ENCODE measurements at places on chromosomes 5 and 9.

DNA sequence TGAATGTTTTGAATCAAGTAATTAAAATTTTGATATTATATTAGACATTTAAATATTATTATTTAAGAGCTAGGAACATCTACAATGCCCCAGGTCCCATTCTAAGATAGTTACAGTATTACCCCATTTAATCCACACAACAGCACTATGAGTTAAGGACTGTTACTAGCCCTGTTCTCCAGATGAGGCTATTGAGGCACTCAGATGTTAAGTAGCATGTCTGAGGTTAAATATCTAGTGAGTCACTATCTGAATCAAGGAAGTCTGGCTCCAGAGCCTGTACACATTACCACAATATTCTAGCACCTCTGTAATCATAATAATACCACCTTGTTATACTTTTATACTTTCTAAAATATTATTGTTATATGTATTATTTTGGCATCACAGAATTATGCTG lies 304.6 kb downstream of the PDE4D start:
- DNase-seq = peak; percentile 35

DNA sequence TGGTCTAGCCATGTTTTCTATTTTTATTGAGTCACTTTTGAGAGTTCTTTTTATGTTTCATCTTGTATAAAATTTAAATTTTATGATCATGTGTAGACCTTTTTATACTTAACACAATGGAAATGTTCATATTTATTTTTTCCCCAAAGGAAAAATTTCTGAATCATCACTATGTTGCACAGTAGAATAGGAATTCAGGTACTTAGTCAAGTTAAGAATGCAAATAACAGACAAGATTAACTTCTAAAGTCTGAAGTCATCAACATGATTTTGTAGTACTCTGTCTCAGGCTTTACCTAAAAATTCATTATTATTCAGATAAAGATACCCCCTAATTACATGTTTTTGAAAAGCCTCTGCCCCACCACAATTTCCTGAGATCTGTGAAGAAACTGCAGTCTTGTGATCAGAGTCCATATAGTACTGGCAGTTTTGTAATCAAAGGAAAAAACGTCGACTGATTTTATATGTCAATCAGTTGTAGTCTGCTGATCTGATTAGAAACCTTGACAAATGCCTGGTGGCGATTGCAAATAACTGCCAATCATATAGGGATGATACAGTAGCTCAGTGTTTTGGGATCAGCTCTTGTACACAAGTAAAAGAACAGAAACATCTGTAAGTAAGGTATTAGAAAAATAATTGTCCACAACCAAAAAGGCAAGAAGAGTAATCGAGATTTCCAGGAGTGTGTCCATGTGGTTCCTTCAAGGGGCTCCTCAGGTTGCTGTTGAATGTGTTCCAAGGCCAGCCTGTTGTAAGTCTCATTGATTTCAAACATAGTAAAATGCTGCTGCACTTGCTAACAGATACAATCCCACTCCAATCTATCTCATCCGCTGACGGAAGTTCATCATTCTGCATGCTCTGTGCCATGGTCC lies 352.4 kb downstream of the ARRDC3 start:
- DNase-seq = no peak

DNA sequence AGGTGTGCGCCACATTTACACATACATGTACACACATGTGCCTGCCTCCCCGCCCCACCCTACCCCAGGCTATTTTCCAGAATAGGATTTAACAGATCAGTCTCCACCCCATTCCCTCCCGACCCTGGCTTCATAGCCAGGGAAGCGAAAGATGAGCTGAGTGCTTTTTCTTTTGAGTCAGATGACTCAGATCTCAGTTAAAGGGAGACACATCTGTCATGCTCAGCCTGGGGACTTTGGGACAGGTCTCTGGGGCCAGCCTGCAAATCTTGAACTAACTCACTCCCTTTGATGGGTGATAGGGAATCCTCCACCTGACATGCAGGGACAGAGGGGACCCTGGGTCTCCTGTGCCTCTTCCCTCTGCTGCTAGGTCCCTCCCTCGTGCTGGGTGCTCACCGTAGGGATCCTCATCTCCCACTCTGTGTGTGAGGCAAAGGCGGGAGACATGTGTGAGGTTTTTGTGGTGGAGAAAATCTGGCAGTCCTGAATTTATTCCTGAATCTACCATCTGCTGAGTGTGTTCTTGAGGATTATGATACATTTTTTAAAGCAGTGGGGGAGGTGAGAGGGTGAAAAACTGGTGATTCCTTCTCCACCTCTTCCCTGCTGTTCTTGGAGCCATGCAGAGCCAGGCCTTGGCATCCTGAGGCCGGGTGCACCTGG lies 37.7 kb downstream of the NEUROG1 start:
- no peak for DNase-seq

DNA sequence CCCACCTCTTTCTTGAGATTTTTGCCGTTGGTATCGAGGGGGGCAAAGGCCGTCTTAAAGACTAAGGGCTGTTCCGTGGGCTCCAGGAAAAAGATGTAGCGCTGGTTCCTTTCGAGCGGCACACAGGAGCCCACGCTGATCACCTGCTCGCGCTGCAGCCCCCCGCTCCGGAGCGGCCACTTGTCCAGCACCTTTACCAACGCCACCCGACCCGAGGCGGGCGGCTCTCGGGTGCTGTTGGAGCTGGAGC lies 781 bp downstream of the NRG2 start:
- no peak for DNase-seq

DNA sequence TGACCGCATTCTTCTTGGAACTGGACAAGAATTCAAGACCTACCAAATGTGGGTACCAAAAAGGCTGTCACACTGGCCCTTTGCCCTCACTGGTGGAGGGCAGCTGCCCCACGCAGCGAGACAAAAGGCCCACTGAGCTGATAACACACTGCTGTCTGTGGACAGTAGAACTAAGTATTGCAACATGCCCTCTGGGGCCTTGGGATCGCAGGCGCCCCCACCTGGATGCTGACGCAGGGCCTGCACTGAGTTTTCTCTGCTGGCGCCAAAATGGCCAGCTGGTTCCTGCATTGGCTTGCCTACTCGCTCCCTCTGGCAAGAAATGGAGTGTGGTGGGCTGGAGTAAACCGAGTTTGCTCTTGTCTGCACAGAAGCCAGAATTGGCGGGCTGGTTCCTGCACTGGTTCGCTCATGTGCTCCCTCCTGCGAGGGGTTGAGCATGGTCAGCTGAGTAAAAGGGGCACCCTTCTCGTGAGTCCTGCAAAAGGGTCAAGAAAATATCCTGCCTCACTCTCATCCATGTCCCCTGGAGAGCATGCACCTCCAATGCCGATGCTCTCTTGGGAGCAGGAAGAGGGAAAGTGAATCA lies 55.7 kb downstream of the NXNL2 start:
- no peak for DNase-seq

DNA sequence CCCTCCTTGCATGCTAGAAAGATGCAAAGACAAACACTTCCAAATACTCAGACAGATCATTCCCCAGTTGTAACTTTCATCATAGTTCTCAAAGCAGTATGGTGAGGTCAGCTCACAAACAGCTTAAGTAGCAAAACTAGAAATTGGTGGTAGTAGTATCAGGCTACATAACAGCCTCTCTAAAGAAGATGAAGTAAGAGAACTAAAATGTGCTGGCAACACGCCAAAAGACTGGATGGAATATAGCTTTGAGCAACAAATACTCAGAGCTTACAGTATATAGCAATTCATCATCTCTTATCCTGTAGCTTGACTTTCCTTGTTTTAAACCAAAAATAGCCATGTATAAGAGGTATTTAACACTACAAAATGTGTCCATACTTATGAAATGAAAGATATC lies 7.5 kb downstream of the PFDN1 start:
- DNase-seq = peak; percentile 77

DNA sequence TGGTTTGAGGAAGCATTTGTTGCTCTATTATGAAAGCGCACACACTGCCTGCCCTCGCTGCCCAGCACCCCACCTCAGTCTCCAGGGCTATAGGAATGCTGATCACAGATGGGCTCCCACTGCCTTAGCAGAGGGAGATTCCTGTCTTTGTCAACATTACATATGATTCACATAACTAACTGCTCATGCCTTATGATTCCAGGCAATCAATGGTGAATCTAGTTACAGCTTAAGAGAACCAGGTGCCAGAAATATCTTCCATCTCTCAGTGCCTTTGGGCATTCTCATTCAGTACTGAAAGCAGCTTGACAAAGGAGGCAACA lies 458.9 kb upstream of the C9orf72 start:
- DNase-seq = no peak

DNA sequence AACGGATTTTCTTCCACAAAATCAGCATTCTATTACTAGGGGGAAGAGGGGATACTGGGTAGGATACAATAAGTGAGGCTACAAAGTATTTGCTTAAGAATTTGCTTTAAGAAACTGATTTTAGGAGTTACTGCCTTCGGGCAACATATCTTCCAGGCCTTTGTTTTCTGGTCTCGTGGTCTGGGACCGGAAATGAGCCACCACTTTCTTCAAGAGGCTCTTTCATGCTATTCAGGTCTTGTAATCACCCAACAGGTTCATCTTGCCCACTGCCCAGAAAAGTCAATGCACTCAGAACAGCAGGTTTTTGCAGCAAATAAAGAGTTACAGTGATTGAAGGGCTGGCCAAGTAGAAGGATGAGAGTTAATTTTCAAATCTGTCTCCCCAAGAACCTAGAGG lies 6.6 kb upstream of the AOPEP start:
- DNase-seq = no peak
